ENCODE measurements at places on chromosomes 6 and 20. TPM values are rescaled to one million over a fixed set of nuclear protein-coding genes. Genes with fewer than 3 reads are reported as not detected.

DNA sequence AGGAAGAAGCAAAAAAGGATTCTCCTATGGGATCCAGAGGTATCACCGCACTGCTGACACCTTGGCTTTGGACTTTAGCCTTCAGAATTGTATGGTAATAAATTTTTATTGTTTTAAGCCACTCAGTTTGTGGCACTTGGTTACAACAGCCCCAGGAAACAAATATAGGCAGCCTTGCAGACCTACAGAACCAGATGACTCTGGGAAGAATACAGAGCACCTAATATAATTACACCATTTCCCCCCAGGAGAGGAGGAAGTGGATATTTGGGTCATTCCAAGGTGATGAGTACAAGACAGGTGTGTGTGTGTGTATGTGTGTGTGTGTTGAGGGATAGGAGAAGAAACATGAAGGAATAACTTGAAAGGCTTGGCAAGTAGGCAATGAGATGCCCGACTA lies 84.2 kb upstream of the ENPP5 start:
- DNase-seq: no peak

DNA sequence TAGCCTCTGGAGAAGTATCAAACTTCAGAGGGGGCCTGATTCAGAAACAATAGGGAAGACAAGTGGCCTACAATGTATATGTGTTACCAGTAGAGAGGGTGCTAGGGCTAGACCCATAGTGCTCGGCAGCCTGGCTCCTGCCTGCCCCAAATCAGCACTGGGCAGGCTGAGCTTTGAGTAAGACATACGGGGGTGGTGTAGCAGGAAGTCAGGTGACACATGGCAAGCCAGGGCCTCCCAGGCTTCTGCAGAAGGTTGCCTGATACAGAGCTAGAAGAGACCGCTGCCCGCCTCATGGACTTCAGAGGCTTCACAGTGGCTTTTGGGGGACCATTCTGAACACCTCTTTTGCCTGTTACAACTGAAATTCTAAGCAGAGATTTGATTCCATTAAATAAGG lies 43.4 kb downstream of the RALY start:
- DNase-seq: peak; percentile 50

DNA sequence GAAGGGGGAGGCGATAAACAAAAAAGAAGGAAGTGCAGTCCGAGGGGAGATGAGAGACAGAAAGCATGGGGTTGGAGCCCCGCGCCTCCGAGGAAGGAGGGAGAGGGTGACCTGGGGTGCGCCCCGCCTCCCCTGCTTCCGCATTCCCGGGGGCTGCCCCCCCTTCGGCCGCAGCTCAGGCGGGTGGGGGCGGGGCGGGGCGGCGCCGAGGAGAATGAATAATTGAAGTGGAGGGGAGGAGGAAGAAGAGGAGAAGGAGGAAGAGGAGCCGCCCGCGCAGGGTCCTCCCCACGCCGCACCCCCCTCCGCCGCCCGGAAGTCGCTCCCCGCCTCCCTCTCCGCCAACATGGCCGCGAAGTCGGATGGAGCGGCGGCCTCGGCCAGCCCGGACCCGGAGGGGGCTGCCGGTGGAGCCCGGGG lies at the start of gene XKR7:
XKR7 (plus strand) TSS at position 322 of the 420 bp plus-strand sequence; CDS start at position 347, 25 bp downstream.
- no peak for DNase-seq

- no peak for DNase-seq
Measured at GRCh38 chr6:85449818-85450759, at the start of gene NT5E. Gene NT5E, plus strand, starts transcription at chr6:85450083. Its CDS starts 57 bp downstream, at chr6:85450140.

DNA sequence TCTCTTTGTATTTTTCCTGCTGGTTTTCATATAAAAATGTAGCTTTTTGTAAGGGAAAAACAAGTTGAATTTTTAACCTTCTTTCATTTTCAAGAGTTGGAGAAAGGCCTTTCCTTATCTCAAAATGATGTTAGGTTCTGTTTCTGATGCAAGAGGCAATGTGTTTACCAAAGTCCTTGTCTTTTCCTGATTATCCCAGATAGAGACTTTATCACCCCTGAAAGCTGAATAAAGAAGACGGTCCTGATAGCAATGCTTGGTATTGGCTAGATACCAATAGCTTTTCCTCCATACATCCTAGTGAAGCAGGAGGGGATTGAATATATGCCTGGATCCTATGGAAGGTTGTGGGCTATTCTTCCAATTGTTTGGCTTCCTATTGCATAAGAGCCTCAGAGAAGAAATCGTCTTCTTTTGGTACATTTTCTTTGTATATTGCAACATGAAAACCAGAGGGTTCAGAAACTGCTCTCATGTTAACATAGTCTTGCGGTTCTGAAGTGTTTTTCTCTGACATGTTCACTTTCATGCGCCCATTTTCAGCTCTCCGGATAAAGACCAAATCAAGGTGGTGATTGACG lies 5.5 kb downstream of the PNLDC1 start:
- DNase-seq: no peak

GRCh38 chr20:12504779-12505178 lies 504.0 kb upstream of the SPTLC3 start:
- DNase-seq: no peak

DNA sequence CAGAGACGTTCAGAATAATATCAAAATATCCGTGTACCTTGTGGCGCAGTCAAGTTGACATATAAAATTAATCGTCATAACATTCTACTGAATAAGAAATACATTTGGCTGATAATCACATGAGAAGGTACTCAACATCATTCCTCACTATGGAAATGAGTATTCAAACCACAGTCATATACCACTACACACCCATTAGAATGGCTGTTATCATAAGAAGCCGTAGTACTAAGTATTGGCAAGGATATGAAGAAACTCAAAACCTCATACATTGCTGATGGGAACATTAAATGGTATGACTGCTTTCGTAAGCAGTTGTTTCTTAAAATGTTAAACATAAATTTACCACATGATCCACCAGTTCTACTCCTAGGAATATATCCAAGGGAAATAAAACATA lies 244.7 kb downstream of the CDKAL1 start:
- DNase-seq: no peak

- DNase-seq: no peak
Measured at GRCh38 chr6:42350911-42351310, 100.8 kb downstream of the TRERF1 start.

DNA sequence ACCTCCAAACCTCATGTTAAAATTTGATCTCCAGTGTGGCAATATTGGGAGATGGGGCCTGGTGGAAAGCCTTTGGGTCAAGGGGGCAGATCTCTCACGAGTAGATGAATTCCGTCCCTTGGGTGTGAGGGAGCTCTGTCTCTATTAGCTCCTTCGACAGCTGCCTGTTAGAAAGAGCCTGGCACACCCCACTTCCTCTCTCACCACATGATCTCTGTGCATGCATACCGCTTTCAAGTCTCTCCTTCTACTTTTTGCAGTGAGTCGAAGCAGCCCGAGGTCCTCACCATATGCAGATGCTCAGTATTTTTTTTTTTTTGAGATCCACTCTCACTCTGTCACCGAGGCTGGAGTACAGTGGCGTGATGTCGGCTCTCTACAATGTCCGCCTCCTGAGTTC lies 176.9 kb downstream of the SYNDIG1 start:
- DNase-seq: no peak

DNA sequence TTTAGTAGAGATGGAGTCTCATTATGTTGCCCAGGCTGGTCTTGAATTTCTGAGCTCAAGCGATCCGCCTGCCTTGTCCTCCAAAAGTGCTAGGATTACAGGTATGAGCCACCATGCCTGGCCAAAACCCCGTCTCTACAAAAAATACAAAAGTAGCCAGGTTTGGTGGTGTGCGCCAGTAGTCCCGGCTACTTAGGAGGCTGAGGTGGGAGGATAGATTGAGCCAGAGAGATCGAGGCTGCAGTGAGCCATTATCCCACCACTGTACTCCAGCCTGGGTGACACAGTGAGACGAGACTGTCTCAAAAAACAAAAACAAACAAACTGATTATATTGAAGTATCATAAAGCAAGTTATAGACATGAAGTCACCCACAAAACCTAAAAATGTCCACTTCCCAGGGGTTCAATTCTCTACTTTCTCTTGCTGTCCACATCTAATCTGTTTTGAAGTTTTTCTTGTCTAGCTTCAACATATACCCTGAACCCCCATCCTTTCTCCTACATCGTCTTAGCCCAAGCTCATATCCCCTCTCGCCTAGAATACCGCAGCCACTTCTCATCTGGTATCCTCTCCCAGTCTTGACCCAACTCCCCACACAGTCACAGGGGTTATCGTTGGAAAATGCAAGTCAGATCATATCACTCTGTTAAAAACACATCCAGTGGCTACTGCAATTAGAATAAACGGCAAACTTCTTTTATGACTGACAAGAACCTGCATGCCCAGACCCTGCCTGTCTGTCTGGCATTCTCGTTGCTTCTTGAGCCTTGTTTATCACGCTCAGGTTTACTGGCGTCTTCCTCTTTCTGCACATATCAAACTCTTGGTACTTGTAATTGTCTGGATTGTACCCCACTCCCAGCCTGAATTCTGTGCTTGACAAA lies 20.1 kb upstream of the NCOA3 start:
- DNase-seq: no peak

DNA sequence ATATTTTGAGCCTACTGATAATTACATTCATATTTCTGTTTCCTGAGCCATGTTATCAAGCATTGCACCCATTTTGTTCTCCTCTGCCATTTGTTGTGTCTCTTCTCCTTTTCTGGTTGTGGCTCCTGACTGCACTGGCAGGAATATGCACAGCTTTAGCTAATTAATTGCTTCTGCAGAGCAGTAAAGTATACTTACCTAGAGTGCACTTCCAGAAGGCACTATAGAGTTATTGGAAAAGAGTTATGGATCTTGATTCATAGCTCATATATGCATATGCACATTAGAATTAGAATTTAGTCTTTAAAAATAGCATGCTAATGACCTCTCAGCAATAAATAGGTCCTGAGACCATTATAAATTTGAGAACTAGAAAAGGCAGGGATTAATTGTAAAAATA lies 262.6 kb downstream of the NKAIN2 start:
- DNase-seq: no peak

DNA sequence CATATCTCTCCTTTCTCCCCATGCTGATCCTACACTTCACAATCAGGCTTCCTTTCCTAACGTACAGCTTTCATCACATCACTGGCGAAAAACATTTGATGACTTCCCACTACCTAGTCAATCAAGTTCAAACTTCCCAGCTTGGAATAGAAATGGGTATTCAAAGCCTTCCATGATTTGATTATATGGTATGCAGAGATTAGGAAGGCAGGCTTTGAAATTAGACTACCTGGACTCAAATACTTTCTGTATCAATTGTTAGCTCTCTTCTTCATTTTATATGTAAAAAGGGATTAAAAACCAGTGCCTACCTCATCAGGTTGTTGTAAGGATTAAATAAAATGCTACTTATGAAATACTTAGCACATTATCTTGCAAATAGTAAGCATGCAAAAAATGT lies 7.7 kb downstream of the NCOA6 start:
- no peak for DNase-seq

The IPCEF1 gene
- 113 TPM for polyA plus RNA-seq

The SLCO4A1 gene
- 0.36 TPM for polyA plus RNA-seq

The ARMH2 gene
- polyA plus RNA-seq: 0.70 TPM

The TGIF2 gene
- polyA plus RNA-seq: 37.7 TPM

The TMC2 gene
- polyA plus RNA-seq: not detected

The CST5 gene
- polyA plus RNA-seq: not detected

All from naive thymus-derived CD4-positive, alpha-beta T cell (primary cell).